GM12878 (cell line): ENCODE measurements at places on chromosomes 5 and 9.

DNA sequence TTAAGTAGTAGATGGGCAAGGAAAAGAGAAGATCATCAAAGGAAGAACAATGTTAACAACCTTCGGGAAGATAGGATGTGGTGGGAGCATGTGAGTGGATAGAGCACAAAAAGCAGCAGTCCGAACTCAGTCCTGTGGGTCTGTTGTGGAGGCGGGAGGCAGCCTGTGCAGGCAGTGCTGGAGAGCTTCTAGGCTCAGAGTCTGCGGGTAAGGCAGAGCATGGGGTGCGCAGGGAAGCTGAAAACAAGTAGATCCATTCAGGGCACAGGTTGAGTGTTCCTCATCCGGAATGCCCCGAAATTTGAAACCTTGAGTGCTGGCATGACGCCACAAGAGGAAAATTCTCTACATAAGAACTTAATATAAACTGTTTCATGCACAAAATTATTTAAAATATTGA lies 84.9 kb downstream of the PPIC start:
- DNase-seq: no peak

GRCh38 chr5:138635708-138636107 lies 60.5 kb upstream of the HSPA9 start:
- DNase-seq: no peak

GRCh38 chr9:137788561-137789294 lies 88.9 kb upstream of the CACNA1B start:
- DNase-seq: no peak

- no peak for DNase-seq
Measured at GRCh38 chr5:27308153-27308552, 269.8 kb upstream of the CDH9 start.

DNA sequence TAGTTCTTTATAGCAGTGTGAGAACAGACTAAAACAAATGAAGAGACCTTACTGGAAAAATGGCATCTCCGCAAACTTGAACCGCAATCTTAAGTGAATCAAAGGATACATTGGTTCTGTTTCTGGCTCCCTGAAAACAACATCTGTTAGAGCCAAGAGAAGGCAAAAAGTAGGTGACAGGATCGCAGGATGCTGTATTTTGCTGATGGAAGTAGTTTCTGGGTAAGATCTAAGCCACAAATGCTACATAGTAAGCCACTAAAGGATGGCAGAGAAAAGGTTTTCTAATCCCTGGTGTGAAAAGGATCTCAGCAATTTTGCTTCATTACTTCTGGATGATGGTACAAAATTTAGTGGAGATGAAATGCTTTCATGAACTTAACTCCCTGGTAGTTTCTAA lies 63.3 kb upstream of the HTR4 start:
- DNase-seq: no peak

GRCh38 chr5:135203593-135204036 lies 169.6 kb upstream of the PITX1 start:
- DNase-seq: no peak

DNA sequence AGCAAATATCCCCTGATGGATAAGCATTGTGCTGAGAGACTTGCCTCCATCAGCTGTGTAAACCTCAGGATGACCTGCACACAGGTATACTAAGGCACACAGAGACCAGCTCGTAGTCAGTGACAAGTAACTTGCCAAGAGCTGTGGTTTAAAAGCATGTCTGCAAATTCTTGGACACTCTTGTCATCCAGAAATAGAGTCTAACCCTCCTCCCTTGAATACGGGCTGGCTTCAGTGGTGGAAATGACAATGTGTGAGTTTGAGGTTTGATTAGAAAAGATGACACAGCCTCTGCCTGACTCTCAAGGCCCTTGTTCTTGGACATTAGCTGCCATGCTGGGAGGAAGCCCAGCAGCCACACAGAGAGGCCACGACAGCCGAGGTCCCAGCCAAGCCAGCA lies 114.4 kb downstream of the GADD45G start:
- DNase-seq: no peak

GRCh38 chr5:65805089-65805488 lies 83.1 kb downstream of the NLN start:
- DNase-seq: no peak

DNA sequence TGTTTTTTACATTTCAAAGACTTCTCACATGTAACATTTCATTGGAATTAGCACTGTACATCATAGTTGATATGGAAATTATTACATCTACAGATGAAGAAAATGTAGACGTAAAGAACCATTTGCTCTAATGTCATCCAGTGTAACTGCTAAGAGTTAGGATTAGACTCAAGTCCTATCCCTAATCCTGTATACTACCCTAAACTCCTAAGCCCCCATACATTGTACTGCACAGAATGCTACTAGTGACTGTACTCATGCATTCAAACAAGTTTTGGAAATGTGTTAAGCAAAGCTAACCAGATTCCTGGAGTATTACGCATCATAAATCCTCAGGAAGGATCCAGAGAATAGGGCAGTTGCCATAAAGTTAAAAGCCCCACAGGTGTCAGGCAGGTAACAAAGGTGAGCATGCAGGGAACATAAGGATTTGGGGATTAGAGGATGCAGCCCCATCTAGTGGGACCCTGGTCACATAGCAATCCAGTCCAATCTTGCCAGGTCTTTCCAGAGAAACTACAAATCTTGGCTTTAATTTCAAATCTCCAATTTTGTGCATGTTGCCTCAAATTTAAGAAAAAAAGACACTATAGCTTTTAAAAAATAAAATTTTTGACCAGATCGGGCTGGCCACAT lies 32.0 kb downstream of the HAVCR1 start:
- DNase-seq: no peak

DNA sequence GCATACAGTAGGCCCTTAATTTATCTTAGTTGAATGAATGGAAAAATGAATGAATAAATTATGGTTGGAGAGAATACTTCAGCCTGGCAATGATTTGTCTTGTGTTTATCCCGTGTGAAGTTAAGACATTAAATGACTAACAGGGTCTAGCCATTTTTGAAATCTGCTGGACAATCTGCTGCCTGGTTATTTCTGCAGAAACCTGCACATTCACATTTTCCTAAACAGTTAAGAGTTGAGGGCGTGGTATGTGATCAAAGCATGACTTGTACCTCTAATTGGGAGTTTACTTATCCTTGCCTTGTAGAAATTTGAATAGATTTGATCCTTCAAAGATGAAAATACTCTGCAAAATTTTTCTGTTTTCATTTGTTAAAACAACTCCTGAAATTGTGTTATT lies 34.6 kb upstream of the NDFIP1 start:
- no peak for DNase-seq

DNA sequence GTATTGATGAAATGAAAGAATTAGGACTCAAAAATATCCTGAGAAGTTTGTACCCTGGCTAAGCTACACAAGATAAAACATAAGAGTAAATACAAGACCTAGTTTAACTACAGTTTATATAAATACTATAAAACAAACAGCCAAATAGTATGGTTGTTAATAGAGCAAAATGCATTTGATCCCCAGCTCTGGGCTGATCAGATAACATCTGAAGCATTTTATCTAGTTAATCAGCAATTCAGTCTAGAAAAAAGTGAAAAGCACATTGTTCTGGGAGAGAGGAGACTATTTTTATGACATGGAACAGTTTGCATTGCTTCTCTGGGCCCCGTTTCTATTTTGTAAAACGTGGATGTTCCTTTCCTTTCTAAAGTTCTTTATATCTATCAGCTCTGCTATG lies 139.6 kb upstream of the RORB start:
- DNase-seq: no peak

DNA sequence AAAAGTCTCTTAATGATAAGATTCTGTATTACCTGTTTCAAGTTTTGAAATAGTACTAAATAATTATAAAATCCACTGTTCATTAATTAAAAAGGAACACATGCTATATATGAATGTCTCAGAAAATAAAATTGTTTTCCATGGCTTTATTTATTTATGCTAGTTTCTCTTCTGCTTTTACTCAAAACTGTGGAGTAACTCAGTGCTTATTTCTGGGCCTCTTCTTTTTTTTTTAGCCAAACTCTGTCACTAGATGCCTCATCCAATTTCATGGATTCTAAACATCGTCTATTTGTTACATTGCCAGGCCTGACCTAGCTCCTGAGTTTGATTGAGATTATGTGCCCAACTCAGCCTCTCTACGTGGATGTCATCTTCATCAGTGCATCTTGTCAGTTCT lies 1509.7 kb downstream of the MAT2B start:
- DNase-seq: no peak

DNA sequence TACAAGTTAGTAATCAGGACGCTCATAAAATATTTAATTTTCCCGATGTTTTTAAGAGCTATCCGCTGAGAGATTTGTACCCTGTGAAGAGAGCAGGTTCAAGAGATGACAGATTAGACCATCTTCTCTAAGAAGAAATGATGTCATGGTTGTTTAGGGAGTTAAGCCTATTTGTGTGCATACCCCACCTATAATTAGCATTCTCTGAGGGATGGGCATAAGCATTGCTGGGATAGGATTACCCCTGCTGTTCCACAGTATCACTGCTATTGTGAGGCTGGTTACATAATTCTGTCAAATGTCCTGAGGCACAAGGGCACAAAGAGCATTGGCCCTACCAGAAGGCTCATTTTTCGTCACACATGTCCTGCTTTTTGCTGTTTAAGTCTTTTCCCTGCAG lies 687.0 kb downstream of the CETN3 start:
- no peak for DNase-seq

GRCh38 chr5:86330736-86331135 lies 287.0 kb upstream of the COX7C start:
- DNase-seq: no peak

GRCh38 chr9:93354451-93354850 lies 97.0 kb upstream of the FAM120A start:
- DNase-seq: no peak

DNA sequence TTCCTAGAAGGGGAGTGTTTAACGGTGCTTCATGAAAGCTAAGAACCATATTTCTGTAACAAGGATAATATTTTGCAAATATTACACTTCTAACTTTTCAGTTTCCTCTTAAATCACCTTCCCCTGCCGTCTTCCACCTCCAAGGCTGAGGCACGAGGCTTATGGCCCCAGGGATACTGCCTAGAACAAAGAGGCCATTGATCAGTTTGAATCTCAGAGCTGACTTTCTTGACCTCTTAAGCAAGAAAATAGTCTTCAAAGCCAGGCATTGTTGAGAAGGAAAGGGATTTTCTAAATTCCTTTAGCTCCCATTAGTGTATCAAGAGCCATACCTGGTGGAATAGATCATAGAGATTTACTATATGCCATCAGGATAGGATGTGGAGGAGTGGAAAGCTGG lies 566.2 kb downstream of the BNC2 start:
- DNase-seq: no peak

GRCh38 chr5:94632024-94632423 lies 13.6 kb downstream of the SLF1 start:
- DNase-seq: peak; percentile 41

DNA sequence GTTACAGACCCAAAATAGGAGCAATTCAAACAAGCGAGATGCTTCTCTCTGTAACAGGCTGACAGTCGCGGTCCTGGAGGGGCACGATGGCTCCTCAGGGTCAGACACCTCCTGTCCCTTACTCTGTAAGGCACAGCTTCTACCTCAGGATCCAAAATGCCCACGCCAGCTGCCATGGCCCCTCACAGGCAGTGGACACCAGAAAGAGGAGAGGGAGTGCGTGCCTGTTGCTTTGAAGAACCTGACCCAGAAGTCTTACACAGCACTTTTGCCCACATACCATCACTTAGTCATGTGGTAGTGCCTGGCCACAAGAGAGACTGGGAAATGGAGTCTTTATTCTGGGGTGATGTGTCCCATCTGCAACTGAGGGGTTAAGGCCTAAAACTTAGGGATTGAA lies 11.6 kb upstream of the ABL1 start:
- DNase-seq: no peak

- no peak for DNase-seq
Measured at GRCh38 chr5:39198127-39198526, 21.2 kb downstream of the FYB1 start.

DNA sequence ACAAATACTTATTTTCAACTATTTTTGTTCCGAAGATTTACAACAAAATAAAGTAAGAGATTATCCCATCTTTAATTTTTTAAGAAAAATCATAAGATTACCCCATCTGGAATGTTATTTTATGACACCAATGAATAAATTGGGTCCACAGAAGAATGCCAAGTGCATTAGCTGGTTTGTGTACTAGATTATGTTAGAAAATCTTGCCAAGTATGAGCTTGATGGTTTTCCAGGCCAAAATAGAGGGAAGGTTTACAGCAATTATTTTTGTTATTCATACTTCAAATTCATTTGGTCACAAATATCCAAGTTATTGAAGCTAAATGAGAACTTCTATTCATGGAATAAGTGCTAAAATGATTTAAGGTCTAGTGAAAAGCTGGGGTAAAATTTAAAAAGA lies 109.4 kb upstream of the DMRTA1 start:
- no peak for DNase-seq

- DNase-seq: no peak
Measured at GRCh38 chr5:84017523-84018172, 297.0 kb upstream of the HAPLN1 start.

DNA sequence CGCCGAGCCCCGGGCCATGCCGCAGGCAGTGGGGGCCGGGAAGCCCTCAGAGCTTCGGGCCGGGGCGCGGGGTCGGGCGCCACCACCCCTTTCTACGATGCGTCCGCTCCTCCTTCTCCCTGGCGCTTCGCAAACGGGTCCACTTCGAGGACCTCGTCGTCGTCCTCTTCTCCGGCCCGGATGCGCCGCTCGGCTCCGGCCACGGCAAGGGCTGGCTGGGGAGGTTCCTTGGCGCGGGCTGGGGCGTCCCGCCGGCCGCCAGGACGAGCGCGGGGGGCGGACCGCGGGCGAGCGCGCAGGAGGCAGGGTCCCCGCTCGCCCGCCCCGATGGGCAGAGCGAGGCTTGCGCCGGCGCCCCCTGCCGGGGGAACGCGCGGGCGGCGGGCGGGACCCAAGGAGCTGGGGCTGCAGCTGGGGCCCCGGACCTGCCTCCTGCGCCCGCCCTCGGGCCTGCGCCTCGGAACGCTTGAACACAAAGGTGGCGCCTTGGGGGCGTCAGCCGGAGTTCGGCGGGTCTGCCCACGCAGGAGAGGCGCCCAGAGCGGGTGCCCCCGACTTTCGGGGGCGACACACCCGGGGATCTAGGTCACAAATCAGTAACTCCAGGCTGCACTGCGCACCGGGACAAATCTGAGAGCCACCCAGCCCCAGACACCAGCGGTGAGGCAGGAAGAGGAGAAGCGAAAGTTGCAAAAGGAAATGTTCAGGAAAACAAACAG lies at the start of gene ROR2:
TSS of gene ROR2 (minus strand) at position 283 of the 719 bp plus-strand sequence.
- DNase-seq: no peak

GRCh38 chr5:127256886-127257597 lies 33.6 kb upstream of the MEGF10 start:
- DNase-seq: no peak

GRCh38 chr9:79970146-79970425 lies 398.3 kb downstream of the TLE4 start:
- no peak for DNase-seq

GRCh38 chr5:86979811-86980411 lies 287.8 kb upstream of the RASA1 start:
- DNase-seq: no peak

- no peak for DNase-seq
Measured at GRCh38 chr9:127417131-127418036, 6.8 kb upstream of the ZNF79 start.

DNA sequence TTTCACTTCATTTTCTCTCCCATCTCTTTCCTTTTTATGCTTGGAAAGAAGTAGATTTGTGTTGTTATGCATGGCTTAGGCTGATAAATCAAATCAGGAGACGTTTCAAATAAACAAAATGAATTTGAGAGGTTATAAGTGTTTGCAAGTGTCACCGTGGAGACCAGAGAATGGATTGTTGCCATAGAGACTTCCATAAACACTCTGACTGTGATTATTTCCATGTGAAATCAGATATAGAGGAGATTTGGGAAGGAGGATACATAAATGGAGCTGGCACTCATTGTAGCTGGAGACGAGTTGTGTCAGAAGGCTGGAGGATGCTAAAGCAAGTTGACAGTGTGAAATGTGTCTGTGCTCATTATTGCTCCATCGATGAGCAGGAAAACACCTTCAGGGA lies 84.2 kb upstream of the PCSK1 start:
- no peak for DNase-seq
